ENCODE measurements at places on chromosomes 3 and 15.

GRCh38 chr15:79769933-79770759, 126.7 kb downstream of the MTHFS start:
- no peak for DNase-seq

DNA sequence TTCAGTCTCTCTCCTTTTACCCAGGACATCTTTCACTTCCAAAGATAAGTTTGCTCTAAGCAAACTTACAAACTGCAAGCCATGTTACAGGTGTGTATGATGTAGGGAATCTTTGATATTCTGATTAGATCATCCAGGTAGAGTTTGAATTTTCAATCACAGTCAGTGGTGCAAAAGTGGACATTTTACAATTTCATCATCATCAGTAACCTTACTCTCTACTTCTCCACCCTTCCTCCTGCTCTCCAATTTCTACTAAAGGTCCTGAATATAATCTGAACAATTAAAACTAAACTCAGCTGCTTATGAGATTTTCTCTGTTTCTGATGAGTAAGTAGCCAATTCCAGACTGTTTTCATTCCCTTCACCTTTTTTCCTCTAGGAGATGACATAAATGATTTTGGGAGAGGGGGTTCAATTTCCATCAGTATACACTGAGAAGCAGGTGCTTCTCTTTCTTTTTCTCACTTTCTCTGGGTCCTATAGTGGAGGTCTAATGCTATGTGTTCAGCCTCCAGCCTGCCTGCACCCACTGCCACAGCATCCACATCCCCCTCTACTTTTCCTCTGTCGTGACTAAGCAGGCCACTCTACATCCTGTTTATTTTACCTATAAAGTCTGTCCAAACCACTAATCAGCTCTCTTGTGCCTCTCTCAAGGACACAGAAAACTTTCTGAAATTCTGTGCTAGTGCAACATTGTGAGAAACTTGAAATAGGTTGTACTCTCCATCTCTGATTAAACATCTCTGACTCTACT, 27.6 kb downstream of the SUCNR1 start:
- DNase-seq: no peak

DNA sequence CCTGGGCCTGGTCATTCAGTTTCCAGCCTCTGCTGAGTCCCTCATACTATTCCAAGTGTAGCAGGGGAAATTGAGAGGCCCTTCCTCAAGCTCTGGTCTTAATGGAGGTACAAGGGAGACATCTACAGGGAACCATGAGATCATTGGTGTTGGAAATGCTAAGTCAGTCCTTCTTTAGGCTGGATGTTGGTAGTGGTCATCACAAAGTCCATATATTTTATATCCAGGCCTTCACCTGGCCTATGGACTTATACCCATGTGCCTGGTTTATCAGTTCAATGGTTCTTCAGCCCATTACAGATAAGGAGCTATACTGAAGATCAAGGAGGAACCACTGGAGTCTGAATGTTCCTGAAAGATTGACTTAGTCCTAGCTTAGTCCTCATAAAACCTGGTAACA, 135.0 kb downstream of the STAG1 start:
- DNase-seq: no peak

DNA sequence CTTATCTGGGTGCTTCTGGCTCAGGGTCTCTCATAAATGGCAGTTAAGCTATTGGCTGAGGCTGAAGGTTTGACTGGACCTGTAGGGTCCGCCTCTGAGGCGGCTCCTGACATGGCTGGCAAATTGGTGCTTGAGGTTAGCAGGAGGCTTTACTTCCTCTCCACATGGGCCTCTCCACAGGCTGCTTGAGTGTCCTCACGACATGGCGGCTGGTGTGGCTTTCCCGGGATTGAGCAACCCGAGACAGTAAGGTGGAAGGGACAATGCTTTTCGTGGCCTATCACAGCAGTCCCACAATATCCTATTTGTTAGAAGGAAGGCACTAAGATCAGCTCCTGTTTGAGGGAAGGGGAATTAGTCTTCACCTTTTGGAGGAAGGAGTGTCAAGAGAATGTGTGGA, 267.3 kb upstream of the LRRFIP2 start:
- DNase-seq: no peak

GRCh38 chr3:124887177-124887931, at the start of gene ITGB5:
Gene ITGB5, minus strand, starts transcription at chr3:124887365. Its CDS starts 365 bp downstream, at chr3:124887000.
- DNase-seq: peak; percentile 90

Data from Right ventricle myocardium superior (tissue), 1 donor.